ENCODE measurements at places on chromosomes 5 and 9.

- DNase-seq: no peak
Measured at GRCh38 chr5:25006734-25007133, 362.0 kb upstream of the CDH10 start.

DNA sequence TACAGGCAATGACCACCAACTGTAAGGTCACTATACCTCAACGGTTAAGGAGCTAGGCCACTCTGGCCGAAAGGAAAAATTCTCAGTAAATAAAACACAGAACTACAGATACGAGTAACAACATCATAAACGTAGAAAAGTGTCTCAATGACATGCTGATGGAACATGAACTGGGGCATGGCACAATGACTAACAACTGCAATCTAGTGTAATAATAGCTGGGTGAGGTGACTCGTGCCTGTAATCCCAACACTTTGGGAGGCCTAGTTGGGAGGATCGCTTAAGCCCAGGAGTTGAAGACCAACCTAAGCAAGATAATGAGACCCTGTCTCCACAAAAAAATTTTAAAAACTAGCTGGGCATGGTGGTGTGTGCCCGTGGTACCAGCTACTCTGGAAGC is 9.8 kb upstream of the RAPGEF6 start:
- DNase-seq: no peak

DNA sequence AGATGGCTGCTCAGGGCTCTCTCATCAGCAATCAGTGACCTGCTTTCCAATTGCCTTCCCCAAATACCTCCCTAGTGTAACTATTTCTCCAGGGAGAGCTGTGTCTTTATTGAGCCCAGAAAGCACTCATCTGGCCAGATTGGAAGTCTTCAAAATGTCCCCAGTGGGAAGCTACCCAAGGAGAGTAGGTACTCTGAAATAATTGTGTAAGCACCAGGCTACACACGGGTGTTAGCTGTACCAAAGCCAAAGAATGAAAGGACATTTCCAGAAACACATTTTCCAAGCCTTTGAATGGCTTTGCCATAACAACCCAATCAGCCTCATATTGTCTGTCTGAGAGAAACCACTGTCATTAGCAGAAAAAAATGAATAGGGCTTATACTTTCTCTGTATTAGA is 318.8 kb downstream of the FAM170A start:
- DNase-seq: no peak

DNA sequence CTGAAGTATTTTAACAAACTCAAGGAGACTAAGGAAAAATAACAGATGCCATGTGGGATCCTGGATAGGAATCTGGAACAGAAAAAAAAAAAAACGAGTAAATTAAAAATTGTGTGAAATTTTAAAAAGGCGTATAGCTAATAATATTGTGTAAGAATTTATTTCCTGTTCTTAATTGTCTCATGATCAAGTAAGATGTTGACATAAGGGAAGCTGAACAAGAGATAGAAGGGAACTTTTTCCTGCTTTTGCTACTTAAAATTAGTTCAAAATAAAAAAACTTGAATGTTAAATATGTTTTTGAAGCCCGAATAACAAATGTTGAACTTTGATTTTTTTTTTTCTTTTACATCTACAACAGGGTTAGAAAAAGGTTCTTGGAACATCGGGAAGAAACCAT is 10.5 kb downstream of the SNAPC3 start:
- DNase-seq: no peak

DNA sequence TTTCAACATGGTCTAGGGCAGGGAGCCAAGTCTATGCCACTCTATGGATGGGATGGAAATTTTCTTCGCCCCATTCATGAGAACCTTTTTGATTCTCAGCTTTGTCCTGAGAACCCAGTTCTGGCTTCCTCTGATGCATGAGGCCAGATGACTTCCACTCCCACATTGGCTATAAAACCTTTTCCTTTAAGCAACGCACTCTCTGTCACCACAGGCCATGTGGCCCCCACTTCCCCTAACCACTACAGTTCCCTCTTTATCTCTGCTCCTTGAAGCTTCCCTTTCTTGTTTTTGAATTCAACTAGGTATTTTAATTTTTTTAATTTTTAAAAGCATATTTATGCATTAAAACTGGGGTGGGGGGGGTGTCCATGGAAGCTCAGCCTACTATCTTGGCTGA is 401.3 kb downstream of the ENC1 start:
- DNase-seq: no peak

DNA sequence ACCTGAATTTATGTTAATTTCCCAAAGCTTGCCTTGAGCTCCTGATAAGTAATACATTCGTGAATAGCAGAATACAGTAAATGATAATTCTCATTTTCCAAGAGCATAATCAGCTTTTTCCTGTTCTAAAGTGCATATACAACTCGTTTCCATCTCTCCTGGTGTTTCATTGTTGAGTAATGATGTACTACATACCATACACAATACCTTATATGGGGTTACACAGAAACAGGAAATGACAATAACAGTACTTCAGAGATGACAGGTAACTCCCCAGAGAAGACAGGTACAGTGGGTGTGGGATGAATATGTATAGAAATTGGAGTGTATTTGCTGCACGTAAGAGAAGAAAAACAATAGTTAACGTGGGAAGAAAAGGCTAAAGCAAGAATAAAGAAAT is 287.1 kb downstream of the TENT4A start:
- no peak for DNase-seq

DNA sequence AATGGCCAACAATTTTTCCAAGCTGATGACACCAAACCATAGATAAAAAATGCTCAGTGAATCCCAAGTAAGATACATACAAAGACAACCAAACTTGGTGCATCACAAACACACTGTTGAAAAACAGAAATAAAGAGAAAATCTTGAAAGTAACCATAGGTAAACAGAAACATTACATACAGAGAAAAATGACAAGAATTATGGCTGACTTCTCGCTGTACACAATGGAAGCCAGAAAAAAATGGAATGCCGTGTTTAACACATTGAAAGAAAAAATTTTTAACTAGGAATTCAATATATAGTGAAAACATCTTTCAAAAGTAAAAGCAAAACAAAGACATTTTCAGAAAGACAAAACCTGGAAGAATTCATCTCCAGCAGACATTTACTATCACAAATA is 20.6 kb downstream of the DAP start:
- DNase-seq: no peak

GRCh38 chr9:70442328-70442848 is 27.9 kb upstream of the KLF9 start:
- no peak for DNase-seq

- no peak for DNase-seq
Measured at GRCh38 chr5:132901730-132902129, 28.3 kb downstream of the LEAP2 start.

- DNase-seq: no peak
Measured at GRCh38 chr5:162068412-162068811, 839 bp downstream of the GABRG2 start.

DNA sequence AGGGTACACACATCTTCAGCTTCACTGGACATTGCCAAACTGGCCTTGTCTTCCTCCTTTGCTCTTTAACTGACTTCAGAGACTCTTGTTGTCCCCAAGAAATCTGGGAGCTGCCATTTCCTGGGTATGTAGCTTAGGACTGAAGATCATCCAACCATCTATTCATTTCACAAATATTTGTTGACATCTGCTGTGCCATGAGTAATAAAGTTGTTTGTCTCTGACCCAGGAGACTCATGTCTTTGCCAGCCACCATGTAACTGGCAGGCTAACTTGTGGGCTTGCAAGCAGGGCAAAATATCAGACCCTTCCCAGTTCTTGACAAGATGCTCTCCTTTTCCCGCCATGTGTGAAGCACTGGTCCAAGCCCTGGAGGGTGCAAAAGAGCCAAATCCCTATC is 17.1 kb upstream of the TOR1B start:
- no peak for DNase-seq

All from stimulated activated CD8-positive, alpha-beta memory T cell treated with anti-CD3 and anti-CD28 coated beads, Interleukin-15, amount 100 ng/mL, for 4 hours (primary cell).